Glomerular endothelial cell (primary cell): ENCODE measurements at places on chromosomes 12 and 14. TPM values are rescaled to one million over a fixed set of nuclear protein-coding genes. Genes with fewer than 3 reads are reported as not detected.

GRCh38 chr14:54909817-54910558 lies 7.4 kb upstream of the GCH1 start:
- DNase-seq: no peak

DNA sequence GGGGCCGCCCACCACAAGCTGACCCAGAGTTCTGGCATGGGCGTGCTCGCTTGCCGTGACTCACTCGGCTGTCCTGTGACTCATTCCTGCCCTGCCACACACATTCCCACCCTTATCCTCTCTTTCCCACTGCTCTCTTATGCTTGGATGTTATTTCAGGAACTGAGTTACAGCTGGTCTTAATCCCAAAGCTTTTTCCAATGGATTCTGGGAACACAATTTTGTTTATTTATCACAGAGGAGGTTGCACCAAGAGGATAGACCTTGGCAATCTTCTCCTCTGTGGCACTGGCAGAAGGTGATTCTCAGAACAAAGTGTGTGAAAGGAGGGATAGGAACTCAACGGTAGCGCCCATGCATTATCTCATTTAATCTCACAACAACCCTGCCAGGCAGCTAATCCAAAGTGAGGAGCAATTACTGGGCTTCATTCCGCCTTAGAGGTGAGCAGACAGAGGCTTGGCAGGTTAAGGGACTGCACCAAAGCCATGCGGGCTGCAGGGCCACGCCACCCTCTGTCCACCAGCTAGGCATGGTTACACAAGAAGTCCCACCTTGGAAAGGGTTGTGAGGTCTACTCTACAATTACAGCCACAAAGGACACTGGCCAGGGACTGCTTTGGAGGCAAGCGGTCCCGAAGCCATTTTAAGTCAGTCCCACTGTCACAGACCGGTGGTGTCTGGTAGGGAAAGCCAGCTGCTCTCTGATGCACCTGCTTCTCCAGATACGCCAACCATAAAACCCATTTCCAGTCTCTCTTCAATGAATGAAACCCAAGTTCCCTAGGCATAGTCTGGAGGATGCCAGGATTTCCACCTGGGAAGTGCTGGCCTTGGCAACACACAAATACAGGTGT lies 32.9 kb downstream of the SYNE3 start:
- peak; percentile 73 for DNase-seq

- no peak for DNase-seq
These were observed 136.3 kb downstream of the SCARB1 start for GRCh38 chr12:124727264-124727800.

GRCh38 chr12:129328235-129328634 lies 475.0 kb downstream of the GLT1D1 start:
- no peak for DNase-seq

- DNase-seq: no peak
These were observed 36.0 kb upstream of the BATF start for GRCh38 chr14:75486318-75486717.

DNA sequence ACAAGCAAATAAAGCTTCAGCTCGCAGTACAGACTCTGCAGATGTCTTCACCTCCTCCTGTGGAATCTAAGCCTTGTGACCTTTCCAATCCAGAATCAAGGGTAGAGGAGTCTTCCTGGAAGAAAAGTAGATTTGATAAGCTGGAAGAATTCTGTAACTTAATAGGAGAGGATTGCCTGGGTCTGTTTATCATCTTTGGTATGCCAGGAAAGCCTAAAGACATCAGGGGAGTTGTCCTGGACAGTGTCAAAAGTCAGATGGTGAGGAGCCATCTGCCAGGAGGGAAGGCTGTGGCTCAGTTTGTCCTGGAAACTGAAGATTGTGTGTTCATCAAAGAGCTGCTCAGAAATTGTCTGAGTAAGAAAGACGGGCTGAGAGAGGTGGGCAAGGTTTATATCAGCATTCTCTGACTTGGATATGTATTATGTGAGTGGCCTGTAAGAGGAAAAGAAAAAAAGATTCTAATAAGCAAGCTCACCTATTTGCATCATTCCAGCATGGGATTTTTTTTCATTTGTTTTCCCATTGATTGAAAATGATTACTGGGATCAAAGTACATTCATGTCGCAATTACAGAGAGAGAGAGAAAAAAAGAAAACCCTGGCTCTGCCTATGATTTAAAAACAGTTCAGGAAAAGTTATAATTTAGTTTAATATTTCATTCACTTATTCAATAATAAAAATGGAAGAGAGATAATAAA lies 767 bp downstream of the REP15 start:
- no peak for DNase-seq

DNA sequence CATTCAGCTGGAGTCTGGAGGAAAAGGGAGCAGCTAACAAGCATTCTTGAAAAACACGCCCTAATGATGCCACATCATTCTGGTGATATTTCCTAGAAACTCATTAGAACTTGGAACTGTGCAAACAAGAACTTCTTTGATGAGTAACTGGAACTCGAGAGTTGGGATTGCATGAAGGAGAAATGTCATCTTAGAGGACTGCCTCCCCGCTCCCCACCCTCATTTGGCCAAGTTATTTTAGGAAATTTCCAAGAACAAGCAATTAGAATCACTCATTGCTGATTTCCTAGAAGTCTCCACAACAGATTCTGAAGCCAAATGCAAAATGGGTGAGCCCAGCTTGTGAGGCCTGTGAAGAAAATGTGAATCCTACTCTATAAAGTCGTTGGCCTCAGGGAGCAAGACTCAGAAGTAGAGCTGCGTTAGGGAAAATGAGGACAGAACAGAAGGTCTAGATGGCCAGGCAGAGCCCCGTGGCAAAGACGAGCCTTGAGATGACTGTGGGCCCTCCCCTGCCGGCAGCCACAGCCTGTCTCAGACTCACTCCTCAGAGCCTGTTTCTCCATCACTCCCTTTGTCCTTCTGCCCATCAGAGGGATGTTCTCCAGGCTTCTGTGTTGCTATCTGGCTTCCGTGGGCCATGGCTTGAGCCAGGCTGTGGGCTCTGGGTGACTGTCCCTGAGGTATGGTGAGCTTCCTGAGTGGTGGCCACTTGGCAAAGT lies 38.4 kb downstream of the RTL1 start:
- no peak for DNase-seq

DNA sequence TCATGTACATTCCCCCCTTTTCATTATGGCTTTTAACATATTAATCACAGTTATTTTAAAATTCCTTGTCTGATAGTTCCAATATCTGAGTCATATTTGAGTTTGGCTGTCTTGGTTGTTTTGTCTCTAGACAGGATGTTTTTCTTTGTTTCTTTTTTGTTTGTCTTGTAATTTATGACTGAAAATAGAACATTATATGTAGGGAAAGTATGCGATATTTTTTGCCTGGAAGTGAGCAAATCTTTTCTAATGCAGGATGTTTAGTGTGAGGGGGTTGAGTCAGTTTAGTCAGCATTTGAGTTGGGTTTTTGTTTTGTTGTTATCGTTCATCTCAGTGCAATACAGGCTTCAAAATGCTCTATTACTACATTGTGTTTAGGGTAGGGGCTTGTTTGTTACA lies 239.7 kb downstream of the SNAPC1 start:
- peak; percentile 20 for DNase-seq

- DNase-seq: no peak
These were observed 238.2 kb downstream of the NELL2 start for GRCh38 chr12:44637875-44638274.

The CLEC4D gene
- total RNA-seq: not detected in 2 replicates

The CCDC175 gene
- not detected in 2 replicates for total RNA-seq

The CNTN1 gene
- total RNA-seq: under 0.01 and 2.3 TPM in 2 replicates

The RNASE7 gene
- total RNA-seq: not detected in 2 replicates
